ENCODE measurements at places on chromosomes 12 and 14.

DNA sequence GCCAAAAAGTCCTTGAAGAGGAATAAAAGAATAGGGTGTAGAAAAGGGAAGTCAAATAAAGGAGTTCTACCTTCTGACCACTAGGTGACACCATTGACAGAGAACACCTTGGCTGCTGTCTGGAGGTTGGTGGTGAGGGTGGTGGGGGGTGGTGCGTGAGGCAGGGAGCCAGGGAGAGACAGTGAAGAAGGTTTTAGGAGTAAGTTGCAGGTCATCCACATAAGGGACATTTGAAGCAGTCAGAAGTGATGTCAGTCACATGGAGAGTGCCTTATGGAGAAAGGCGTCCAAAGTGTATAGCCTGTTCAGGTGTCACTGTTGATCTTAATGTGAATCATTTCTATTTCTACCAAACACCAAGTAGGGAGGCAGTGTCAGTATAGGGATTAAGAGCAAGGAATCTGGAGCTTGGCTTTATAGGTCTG is 279.3 kb upstream of the DDHD1 start:
- peak; percentile 5 for DNase-seq

DNA sequence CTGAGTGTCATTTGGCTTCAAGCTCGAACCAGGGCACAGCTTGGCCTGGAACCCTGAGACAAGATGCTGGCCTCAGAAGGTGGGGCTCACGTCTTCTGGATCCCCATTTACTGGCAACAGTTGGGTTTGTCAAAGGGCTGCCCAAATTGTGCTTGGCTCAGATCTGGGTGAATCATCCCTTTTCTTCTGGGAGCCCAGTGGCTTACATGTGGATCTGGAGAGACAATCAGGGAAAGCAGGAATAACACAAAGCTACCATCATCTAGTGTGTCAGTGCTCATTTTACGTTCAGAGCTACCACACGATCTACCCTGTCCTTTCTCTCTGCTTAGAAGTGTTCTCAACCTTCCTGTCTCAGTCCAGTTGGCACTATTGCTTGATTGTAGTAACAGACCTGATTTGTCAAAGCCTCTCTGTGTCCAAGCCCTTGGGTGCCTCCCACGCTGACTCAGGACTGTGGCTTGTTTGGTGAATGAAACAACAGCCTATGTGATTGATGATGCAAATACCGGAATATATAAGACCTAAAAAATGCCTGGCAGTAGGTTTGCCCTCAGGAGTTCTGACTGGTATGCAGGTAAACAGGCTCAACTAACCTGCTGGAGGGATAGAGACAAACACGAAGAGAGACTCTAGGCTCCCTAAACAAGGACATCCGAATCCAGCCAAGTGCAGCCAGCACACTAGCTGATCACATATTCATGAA is 974.3 kb downstream of the VRK1 start:
- no peak for DNase-seq

DNA sequence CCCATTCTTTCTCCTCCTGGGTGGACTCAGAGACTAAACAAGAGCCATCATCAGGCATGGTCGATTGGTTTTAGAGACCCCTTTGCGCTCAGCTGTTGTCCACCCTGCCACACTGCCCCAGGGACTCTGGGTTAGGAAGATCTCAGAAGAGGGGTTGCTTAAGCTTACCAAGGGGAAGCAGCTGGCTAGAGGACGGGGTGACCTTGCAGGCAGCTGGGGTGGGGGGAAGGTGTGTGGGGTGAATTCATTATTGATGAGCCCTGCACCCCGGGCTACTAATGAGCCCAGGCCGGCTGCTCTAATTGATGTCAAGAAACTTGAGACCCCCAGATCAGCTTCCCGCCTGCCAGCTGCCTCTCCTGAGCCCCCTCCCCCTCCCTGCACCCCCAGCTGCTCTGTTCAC is 8.7 kb upstream of the ZNF385A start:
- no peak for DNase-seq

DNA sequence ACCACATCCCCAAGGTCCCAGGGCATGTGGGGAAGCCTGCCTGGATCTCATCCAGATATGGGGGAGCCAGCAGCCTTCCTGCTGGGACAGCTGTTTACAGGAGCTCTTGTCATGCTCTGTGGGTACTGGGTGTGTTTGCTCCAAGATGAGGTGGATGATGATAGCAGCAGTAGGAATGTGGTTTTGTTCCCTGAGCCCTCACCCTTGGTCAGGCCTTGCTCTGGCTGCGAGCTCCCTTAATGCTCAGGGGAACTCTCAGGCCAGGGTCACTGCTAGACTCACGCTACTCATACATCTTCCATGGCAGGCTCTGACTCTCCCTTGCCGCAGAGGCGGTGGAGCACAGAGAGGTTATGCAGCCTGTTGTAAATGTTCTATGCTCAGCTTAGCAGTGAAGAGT is 990.3 kb downstream of the AACS start:
- DNase-seq, result no peak

DNA sequence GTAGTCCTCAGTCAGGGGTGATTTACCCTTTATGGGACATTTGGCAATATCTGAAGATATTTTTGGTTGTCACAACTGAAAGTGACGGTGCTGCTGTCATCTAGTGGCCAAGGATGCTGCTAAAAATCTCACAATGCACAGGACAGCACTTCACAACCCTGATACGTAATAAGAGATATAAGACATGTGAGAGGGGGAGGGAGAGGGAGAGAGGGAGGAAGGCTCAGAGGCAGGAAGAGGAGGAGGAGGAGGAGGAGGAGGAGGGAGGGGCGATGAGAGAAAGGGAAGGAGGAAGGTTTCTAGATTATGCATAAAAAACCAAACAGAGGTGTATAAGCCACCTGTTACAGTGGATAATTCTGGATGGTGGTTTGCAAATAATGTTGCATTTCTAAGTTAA is 14.3 kb downstream of the MYL2 start:
- DNase-seq, result no peak

- DNase-seq, result no peak
Observed at GRCh38 chr14:54420478-54421142, 20.6 kb downstream of the CNIH1 start.

DNA sequence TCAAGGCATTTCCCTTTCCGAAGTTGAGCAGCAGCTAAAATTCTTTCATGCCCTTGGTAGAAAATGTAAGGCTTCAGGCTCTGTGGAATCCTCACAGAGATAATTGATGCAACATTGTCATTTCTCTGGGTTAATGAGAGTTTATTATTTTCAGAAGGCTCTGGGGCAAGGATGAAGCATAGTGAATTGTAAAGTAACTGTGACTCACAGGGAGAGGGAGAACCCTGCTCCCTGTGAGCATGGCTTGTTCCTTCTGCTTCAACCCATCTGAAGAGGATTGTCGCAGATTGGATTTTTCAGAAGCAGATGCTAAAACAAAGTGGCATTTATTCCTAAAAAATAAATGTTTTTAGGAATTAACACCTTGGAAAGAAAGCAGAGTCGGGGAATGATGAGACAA is 41.2 kb downstream of the APOBEC1 start:
- no peak for DNase-seq
